Activated CD8-positive, alpha-beta memory T cell treated with anti-CD3 and anti-CD28 coated beads, Interleukin-2, amount 50 U/mL, for 48 hours (primary cell): ENCODE measurements at places on chromosomes 7 and 10.

DNA sequence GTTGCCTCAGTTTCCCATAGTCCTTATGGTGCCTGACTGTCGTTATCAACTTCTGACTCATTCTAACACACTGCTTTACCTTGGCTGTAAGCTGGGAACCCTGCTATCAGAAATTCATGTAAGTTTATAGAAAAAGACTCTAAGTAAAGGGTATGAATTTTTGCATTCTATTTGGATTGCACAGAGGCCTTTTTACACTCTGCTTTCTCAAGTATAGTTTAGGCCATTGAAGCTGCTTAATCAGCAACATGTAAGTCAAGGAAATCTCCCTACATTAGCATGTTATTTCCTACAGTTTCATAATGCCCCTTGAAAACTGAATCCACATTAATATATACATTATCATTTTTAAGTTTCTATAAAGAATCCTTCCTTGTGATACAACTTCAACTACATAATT is 17.1 kb upstream of the ITGB8 start:
- no peak for DNase-seq

- DNase-seq: no peak
Observed at GRCh38 chr7:111694376-111694775, 132.1 kb upstream of the IMMP2L start.

DNA sequence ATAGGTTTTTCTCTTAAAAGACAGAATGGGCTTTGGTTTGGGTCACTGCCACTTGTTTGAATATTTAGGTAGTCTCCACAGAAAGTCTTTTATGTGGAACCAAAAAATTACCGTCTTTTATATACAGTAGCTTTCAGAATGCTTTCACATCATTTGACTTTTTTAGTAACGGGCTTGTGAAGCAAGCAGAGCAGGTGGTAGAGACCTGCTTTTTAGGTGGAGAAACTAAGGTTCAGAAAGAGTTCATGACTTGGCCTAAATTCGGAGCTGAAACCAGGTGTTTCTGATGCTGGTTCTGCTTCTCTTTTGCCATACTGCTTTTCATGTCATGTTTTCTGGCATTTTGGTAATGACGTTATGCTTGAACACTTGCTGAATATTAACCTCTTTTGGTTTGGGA is 36.3 kb downstream of the GARS1 start:
- DNase-seq: no peak

DNA sequence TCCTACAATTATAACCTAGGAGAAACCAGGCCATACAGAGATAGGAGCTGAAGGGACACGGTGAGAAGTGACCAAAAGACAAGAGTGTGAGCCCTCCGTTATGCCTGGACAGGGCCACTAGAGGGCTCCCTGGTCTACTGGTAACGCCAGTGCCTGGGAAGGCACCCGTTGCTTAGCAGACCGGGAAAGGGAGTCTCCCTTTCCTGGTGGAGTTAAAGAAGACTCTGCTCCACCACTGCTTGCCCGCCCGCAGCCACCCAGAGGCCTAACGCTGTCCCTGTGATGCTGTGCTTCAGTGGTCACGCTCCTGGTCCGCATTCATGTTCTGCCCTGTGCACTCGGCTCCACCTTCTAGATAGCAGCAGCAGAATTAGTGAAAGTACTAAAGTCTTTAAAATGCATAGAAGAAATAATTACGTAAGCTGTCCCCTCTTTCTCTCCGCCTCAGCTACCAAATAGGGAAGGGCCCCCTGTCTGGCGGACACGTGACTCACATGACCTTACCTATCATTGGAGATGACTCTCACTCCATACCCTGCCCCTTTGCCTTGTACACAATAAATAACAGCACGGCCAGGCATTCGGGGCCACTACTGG is 34.8 kb downstream of the GRID2IP start:
- DNase-seq: peak; percentile 83

- peak; percentile 60 for DNase-seq
Observed at GRCh38 chr7:159030490-159031134, 114.1 kb downstream of the VIPR2 start.

- no peak for DNase-seq
Observed at GRCh38 chr10:35784751-35785150, 142.7 kb upstream of the FZD8 start.

DNA sequence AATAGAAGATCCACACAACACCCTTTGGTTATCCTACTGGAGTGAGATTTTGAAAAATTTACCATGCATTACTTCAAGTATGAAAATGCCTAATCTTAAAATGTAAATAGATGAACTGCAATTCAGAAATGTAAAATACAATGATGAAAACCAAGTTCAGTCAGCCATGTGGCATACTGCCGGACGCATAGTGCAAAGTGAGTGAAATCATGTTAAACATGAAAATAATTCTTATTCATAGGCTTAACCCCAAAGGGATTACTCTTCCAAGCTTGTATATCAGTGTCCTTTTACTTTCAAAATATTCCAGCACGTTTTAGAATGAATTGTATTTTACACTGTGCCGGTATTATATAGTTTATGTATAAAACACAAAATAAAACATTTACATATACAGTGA is 99.8 kb downstream of the THSD7A start:
- no peak for DNase-seq

- no peak for DNase-seq
Observed at GRCh38 chr10:79119306-79119705, 50.5 kb downstream of the ZMIZ1 start.

DNA sequence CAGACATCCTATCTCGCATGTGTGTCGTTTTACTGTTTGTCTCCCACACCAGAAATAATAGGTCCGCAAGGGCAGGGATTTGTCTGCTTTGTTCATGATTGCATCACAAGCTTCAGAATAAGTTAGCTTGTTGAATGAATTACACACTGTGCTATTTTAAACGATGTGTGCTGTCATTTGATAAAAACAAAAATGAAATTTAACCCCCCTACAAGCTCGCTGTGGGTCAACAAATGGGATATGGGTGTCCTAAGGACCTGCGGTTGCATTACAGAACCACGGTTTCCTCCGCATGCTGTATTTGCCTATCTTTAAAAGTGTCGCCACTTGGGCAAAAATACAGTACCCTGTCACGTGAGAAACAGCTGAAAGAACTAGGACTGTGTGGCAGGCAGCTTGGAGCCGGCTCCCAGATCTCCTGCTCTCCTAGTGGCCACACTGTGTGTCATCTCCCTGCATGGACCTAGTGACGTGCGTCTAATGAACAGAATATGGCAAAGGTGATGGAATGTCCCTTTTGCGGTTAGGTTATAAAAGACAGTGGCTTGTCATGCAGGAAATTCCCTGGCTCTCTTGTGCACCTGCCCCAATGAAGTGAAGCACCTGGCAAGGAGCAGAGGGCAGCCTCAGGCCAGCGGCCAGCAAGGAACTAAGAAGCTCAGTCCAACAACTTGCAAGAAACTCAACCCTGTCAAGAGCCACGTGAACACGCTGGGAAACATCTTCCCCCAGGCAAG is 32.9 kb upstream of the CRYGN start:
- DNase-seq: no peak

DNA sequence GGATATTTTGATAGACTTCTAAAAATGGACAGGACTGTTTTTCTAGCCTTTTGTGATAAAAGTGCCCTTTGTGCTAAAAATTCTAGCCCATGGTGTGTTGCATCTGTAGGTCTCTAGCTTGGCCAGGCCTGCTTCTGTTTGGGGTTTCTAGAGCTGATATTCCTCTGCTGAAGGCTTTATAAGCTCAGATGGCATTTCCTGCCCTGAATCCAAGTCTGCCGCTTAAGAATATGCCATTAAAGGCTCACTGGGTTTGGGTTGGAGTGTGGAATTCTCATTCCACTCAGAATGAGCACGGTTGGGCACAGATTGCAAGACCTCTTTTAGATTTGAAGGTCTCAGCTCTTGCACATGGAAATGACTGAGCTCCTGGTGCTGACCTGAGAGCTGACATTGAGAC is 49.4 kb upstream of the IGFBP3 start:
- DNase-seq: no peak

DNA sequence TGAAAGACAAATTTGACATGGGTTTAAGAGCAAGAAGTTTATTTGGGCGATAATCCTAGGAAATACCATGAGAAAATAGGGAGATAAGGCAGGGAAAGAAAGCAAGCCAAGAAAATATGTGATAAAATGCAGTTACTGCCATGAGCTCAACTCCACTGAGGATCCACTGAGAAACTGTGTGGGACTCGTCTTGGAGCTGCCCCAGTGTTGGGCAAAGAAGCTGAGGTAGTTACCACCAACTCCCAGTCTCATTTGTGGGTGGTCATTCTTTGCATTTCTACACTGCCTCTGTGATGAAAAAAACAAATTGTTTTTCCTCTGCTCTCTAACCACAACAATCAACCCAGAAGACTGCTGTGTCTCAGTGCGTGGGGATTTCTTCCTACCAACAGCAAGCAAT is 498.2 kb downstream of the PLXDC2 start:
- DNase-seq: no peak

DNA sequence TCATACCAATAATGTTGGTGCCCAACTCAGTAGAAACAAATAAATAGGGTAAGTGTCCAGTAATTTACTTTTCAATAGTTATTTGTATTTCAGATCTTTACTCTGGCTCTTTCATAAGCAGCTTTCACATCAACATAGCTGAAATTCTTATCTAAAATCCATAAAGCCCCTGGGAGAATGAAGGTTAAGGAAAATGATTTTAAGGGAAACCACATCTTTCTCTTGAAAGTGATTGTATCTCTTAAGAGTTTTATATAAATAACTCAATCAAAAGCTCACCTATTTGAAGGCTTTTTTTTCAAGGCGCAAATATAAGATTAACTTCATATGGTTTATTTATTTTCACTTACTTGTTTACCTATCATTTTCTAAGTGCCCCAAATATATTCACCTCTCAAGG is 324.4 kb downstream of the HGF start:
- no peak for DNase-seq

GRCh38 chr7:30879139-30880124 is 32.2 kb upstream of the AQP1 start:
- DNase-seq: no peak

GRCh38 chr7:150384406-150385301 is 5.5 kb downstream of the ZNF775 start:
- no peak for DNase-seq

GRCh38 chr7:105689067-105689819 is 108.0 kb upstream of the EFCAB10 start:
- DNase-seq: no peak

DNA sequence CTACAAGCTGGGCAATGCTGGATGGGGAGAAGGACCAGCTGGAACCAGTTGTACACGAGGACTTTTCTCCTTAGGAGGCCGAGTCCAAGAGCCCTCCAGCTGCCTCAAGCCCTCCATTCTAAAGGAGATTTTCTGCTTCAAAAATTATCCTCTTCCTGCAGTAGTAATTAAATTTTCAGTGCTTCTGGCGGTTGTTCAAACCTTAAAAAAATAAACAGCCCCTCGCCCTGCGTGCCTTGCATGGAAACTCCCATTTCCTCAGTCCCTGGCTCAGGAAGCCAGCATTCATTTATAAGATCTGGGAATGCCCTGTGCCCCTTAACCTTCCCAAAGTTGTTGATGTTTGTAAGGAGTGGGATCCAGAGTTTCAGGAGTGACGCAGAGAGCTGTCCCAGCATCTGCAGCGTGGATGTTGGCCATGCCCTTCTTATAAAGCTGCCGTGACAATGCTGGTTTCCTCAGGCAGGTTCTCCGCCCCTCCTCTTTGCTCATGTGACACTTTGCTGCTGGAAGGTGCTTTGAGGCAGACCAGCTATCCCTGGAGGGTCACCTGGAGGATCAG is 24.0 kb upstream of the ACTR3B start:
- DNase-seq: no peak

GRCh38 chr7:33979807-33980355 is 74.5 kb downstream of the BMPER start:
- DNase-seq: no peak

DNA sequence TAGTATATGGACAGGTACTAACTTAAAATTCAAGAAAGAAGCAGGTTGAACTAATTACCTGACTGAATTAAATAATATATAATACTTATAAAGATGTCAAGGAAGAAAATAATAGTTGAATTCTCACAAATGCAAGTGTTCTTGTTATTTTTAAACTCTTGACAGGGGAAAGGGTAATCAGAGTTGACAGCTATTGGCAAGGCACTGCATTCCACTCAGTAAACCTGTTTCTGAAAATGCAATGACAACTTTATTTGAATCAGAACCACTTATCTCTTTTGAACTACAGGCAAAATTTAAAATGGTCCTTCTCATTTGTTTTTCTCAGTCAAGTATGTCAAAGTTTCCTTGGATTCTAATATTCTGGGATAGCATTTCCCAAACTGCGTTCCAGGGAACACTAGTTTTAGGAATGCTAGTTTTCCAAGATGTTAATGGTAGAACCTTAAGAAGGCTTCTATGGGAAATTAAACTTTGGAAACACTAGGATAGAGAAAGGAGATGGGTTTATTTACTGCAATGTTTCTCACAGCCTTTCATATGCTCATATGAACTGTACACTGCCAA is 103.7 kb upstream of the LRRN3 start:
- DNase-seq: no peak

DNA sequence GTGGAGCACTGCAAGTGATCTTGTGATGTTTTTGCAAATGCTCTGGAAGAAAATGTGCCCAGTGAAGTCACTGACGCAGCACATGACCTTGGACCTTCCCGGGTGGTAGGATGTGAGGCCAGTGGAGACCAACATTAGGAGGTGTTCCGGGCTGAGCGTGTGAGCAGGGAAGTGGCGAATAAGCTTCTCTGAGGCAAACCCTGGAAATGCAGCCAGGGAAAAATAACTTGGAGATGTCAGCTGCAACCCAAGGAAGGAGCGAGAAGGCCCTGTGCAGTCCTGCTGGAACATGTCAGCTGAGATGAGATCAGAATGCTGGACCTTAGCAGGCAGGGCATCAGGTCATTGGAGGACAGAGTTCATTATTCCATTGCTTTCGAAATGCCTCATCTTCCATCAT is 18.6 kb upstream of the SDK1 start:
- no peak for DNase-seq

DNA sequence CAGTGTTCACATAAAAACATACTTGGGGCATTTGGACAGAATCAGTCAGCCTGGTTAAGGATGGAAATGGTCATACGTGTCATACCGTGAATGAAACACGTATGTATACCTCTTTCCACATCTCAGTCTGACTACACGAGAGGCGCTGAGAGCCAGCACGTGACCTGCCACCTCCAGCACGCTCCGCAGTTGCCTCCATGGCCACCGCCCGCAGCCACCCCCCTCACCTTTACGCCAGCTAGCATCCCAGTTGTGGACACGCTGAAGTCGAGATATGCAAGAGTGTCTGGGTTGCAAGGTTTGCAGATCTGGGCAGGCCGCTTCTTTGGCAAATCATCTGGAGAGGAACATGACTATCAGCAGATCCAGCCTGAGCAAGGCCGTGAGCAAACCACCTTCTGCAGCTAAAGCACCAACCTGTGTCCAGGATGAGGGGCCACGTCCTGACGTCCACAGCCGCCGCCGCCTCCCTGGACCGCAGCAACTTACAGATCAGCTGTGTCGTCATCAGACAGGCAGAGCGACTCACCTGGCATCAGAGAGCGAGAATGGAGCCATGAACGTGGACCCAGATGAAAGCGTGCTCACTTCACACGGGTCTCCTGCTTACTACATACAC is 209.4 kb downstream of the ZMYND11 start:
- DNase-seq: peak; percentile 25
